SJSA1 (cell line): ENCODE measurements at places on chromosomes 2 and 18.

DNA sequence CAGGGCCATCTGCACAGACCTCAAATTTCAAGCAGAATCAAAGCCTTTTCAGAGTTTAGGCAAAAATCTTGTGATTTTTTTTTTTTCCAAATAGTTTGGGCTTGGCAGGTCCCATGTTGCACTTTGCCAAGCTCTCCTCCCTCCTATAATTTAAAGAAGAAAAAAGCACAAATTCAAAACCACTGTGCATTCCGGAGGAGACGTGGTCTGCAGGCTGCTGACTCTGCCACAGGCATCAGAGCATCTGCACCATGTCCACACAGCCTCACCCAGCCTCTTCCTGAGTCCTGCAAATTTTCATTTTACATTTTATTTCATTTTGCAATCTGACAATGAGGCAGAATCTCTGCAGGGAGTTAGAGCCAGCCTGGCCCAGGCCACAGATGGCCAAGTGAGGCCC is 15.7 kb upstream of the GPC1 start:
- no peak for DNase-seq

- peak; percentile 39 for DNase-seq
These were observed 47.9 kb downstream of the EML6 start for GRCh38 chr2:54771166-54771885.

DNA sequence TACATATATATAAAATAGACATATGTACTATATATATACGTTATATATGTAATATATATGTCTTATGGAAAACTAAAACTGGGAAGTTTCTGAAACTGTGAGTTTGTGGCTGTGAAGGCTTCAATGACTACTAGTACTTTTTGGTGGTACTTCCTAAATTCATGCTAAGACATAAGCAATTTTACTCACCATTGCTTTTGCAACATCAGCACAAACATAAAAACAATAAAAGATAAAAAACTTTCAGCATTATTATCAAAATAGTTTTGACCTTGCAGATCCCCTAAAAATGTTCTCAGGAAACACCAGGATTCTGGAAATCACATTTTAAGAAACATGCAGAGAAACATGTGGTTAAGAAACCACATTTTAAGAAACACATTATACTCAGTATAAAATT is 269.9 kb downstream of the PID1 start:
- DNase-seq = no peak

DNA sequence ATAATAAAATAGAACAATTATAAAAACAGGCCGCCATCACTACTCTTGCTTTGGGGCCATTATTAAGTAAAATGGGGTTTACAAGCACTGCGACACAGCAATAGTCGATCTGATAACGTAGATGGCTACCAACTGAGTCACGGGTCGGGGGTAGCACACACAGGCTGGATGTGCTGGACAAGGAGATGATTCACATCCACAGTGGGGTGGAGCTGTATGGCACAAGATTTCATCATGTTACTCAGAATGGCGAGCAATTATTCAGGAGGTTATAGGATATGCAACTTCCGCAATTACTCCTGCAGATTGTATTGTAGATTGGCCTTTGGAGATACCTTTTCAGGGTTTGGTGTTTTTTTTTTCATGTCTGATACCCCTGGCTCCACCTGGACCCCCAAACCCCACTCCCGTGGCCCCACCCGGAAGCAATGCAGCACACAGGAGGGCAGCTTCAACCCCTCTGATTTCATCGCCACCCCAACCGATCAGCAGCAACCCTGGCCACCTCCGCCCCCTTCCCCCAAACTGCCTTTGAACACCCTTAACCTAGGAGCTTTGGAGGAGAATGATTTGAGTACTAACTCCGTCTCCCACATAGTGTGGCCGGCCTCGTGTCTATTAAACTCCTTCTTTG is 21.4 kb upstream of the MLPH start:
- peak; percentile 47 for DNase-seq

- no peak for DNase-seq
These were observed 294.3 kb downstream of the KCNJ3 start for GRCh38 chr2:154992826-154993225.

- DNase-seq = no peak
These were observed 3.2 kb upstream of the AAK1 start for GRCh38 chr2:69646714-69647113.

DNA sequence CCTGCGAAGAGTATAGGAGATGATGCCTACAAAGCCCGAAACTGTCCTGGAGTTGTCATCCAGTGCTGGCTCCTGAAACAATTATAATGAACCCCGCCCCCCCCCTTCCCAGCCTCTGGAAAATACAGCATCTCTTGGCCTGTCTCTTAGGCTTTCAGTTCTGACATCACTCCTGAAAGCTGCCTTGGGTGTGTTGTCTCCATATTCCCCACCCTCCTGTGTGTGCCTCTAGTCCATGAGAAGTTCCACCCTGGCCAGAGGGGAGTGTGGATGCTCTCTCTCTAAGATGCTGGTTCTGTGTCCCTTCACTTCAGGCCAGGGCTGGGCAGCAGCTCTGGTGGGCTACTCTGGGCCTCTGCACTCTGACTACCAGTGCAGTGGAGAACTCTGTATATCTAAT is 58.9 kb upstream of the TGFA start:
- DNase-seq = no peak

- peak; percentile 72 for DNase-seq
These were observed 96.8 kb downstream of the VAPA start for GRCh38 chr18:10010611-10011015.

DNA sequence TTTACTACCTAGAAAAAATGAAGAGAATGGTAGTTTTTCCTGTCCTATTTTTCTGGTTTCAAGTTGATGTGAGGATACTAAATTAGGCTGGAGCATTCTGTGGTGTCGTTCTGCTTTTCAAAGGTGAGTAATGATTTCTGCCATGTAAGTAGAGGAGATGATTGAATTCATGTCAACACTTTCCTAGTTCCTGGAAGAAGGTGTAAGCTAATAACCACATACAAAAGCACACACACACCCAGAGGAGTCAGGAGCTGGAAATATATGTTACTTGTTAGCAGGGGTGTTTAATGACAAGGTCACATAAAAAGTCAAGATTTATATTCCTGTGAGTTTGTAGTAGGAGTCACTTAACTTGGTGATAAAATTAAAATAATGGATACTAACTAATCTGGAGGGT is 172.1 kb downstream of the TMX3 start:
- DNase-seq = no peak
